IPS-NIHi11 (cell line): ENCODE measurements at places on chromosomes 7 and 10.

DNA sequence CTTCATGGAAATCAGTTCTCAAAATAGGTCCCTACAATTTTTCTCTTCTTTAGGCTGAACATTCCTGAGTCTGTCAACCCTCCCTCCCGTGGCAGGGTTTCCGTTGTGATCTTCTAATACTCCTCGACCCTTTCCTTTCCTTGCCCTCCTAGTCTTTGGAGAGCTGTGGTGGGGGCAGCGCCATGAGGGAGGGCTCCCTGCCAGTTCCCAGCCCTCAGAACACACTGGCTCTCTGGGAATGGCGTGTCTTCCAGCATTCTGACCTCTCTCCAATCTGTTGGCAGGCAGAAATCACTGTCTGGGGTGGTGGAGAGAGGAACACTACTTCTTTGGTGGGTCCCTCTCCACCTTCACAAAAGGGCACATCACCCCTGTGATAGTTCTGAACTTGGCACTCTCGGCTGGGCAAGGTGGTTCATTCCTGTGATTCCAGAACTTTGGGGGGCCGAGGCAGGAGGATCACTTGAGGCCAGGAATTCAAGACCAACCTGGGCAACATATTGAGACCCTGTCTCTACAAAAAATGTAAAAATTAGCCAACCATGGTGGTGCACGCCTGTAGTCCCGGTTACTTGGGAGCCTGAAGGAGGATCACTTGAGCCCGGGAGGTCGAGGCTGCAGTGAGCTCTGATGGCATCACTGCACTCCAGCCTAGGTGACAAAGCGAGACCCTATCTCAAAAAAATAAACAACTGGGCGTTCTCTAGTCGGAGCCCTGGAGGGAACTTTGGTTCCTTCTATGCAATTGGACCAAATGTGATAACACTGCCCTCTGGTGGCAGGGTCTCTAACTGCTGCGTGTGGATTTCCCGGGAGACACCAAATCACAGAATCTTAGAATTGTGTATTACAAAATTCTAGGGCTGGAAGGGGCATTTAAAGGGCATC, 13.1 kb upstream of the ARPC1A start:
- DNase-seq = peak; percentile 81

- no peak for DNase-seq
These were observed 8.9 kb downstream of the FLNC start for GRCh38 chr7:128838981-128839731.

DNA sequence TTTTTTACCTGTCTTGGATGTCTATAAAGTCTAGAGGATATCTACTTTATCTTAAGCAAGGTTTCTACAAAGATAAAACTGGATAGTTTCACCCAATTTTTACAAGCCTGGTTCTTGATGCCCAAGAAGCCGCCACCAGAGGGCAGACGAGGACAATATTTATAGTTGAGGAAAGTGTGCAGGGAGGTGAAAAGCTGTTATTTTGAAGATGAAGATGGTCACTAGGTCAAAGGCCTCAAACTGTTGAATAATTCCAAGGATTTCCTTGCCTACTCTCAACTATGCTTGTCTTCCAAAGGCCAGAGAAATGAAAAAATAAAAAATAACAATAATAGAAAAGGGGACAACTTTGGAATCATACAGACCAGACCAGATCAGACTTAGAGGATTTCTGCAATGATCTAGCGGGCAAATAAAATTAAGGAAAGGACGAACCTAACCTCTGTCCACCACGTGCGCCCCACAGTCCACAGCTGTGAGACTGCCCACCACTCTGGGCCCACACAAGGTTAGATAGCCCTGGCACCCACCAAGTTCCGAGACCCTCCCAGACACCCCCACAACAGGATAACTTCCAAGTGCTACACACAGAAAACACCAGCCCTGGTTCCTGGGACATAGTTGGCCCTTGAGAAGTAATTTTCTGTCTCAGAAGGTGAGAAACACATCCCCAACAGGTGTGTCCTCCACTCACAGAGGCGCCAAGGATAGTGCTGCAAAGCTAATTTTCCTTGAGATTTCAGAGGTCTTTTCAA, 2.8 kb downstream of the PKD1L1 start:
- DNase-seq = peak; percentile 41

DNA sequence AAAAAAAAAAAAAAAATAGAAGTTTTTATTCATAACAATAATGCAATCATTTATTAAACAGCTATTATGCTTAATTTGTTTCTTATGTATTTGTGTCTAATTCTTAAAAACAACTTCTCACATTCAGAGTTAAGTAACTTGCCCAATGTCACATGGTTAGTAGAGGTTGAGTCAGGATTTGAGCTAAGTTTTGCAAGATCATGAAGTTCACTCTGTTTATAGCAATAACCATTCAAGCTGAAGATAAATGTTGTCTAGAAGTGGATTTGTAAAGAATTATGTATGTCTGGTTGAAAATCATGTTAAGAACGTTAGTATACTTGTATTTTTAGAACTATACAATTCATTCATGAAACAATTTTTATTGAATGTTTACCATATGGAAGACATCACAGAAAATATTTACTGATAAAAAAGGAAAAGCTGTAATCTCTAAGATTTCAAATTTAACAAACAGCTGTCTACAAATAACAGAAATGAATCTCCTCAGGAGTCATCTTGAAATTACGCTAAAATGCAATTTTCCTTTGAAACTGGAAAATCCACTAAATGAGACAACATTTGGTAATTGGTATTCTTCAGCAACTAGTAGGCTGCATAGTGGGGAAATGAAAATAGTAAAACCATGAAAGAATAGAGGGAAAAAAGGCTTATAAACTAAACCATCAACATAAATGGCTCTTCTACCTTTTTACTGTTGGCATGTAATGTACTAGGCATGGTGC, 70.5 kb upstream of the AHR start:
- DNase-seq = no peak

DNA sequence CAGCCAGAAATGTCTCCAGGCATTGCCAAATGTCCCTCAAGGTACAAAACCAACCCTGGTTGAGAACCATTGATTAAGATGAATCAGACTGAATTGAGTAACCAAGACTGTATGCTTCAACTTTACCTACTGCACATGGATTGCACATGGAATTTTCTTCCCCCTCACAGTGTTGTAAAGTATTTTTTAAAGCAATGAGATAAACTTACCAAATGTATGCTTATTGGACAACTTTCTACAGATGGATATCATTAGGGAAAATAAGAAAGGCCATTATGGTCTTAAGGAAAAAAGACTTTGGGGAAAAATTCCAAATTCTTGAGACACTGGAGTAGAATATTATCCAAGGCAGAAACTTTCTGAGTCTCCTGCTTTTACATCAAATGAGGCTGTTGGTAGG, 20.9 kb upstream of the MTPN start:
- DNase-seq = no peak

DNA sequence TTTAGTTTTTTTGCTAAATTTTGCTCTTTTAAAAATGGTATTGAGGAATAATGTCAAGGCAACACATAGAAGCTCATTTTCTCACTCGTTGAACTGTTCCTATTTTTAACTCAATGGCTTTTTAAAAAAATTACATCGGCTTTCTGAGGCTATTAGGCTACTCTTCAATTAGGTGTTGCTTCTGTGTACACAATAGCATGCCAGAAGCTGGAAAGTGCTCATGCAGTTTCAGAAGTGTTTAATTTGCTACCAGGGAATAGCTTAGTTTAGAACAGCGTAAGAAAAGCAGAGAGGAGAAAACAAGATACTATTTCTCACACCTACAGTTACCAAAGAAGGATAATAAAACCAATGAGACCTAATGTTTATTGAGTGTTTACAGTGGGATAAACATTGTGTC, 157.4 kb downstream of the NXPH1 start:
- DNase-seq = no peak

GRCh38 chr10:110171032-110171431, 36.4 kb upstream of the MXI1 start:
- DNase-seq = no peak
